RPMI7951 (cell line): ENCODE measurements at places on chromosomes 3 and 15. TPM values are rescaled to one million over a fixed set of nuclear protein-coding genes. Genes with fewer than 3 reads are reported as not detected.

DNA sequence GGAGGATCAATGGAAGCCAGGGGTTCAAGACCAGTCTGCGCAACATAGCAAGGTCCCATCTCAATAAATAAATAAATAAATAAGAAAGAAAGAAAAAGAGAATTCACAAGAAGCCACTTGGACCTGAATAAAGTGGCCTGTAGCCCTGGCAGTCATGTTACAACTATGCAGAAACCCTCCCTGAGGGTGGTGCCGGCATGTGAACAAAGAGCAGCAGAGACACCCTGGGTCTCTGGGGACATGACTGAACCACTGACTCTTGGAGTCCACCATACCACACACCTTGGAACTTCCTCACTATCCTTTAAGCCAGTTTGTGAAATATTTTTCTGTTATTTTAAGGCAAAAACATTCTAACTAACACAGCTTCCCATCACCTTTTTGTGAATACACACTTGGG, 93.0 kb downstream of the MEIS2 start:
- DNase-seq, result peak; percentile 7

DNA sequence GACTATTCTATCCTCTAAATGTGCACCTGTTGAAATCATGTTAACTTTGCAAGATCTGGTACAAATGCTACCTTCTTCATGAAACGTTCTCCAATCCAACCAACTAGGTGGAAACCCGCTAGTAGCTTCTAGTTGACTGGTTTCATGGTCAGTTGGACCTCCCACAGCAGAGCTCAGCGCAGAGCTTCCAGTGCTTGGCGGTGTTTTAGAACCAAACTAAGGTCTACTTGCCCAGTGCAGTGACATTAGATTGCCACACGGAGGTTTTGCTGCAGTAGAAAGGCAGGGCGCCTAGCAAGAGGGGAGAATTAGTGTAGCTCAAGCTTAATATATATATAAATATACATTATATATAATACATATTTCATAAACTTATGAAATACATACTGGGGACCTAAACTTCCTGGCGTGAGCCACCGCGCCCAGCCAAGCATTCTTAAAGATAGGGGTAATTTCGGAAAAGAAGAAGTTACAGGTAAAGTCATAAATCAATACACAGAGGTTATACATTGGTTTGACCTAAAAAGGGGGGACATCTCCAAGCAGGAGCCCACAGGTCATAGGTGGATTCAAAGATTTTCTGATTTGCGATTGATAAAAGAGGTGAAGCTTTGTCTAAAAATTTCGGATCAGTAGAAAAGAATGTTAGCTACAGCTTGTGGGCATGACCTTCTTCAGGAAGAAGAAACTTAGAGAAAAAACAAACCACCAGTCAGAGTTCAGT, 2.1 kb upstream of the OXSR1 start:
- peak; percentile 24 for DNase-seq

DNA sequence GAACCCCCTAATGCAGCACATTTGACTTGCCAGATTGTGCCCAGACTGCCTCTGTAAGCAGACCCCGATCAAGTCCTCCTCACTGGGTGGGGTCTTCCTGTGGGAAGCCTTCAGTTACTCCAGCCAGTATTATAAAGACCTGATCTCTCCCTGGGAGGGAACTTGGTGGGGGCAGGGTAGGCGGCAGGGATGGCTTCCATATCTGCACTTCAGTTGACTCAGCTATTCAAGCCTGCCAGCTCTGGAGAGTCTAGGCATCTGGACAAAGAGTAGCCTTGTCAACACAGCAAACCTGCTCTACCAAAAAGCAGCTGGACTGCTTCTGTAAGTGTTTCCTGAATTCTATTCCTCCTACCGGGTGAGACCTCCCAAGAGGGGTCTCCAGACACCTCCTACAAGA, 21.0 kb upstream of the SLC25A38 start:
- no peak for DNase-seq

GRCh38 chr3:124800076-124800475, 69.8 kb downstream of the UMPS start:
- no peak for DNase-seq

DYNLT2B gene
- total RNA-seq, result 34.6 and 37.2 TPM in 2 replicates

GRCh38 chr3:10232137-10232536, 16.1 kb upstream of the TATDN2 start:
- no peak for DNase-seq

DNA sequence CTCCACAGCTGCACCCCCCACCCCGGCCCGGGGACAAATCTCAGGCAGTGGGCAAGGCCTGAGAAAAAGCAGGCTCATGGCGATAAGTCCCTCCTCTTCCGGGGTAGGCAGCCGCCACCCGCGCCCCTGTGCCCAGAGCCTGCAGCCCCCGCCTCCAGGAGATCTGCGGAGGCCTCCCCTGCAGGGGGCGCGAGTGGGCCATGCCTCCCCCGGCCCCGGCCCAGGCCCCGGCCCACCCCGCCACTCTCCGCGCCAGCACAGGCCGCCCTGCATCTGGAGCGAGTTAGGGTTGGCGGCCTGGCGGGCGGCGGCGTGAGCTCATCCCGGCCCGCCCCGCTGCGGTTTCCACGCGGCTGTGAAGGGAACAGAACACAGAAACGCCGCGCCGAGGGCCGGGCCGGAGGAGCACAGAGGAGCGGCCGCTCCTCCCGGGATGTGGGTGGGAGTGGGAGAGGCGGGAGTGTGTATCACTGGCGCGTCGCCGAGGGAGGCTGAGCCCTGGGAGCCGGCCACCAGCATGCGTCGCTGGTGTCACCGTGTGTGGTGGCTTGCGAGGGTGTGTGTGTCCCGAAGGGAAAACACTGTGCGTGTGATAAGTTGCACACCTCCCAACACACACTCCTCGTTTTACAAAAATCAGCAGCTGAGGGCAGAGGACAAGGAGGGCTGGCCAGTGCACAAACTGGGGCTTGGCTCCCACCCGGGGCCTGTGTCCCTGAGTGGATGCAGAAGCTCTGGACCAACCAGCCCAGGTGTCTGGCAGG, 17.2 kb downstream of the MYL3 start:
- DNase-seq, result peak; percentile 81

- DNase-seq, result no peak
Measured at GRCh38 chr3:150540991-150541390, 5.3 kb downstream of the SERP1 start.

DNA sequence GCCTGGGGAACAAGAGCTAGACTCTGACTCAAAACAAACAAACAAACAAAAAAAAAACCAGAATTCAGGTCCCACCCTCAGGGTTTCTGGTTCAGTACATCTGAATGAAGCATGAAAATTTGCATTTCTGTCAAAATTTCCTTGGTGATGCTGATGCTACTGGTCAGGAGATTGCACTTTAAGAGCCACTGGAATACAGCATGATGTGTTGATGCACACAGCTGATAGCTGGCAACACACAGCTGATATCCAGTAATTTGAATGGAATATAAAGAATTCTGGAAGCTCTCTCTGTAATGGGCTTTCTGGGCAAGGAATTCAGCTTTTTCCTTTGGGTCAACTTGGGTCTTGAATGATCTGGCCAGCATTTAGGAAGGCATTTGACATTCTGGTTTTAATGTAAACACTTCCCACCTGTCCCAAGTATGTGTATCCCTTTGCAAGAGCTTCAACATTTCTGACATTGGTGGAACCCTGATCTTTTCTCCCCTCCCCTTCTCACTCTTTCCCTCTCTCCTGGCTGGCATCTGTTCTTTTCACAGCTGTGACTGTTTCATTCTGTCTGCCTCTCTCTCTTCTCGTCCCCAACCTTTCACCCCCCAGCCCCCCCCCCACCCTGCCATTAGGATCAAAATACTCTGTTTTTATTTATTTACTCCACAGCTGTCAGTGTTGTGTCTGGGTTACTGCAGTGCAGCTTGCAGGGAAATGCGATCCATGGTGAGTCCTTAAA, 189.5 kb downstream of the TPRG1 start:
- peak; percentile 26 for DNase-seq

DNA sequence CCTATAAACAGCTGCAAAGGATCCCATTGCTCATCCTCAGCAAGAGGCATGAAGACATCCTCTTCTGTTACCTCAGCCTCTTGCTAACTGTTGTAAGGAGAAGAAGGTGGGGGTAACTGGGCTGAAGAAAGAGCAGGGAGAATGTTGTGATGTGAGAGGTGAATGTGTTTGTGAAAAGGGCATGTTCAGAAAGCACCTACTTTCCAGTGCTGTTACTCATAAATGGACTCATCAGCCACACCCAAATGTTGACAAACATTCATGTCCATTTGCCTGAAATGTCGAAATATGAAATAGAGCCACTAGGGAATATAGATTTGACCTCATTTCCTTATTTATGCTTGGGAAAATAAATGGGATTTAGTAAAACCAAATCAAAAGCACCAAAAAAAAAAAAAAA, 12.6 kb downstream of the SLC24A1 start:
- no peak for DNase-seq
